ENCODE measurements at places on chromosomes 1 and 21.

- no peak for DNase-seq
Observed at GRCh38 chr1:152220166-152221163, 3.5 kb downstream of the HRNR start.

DNA sequence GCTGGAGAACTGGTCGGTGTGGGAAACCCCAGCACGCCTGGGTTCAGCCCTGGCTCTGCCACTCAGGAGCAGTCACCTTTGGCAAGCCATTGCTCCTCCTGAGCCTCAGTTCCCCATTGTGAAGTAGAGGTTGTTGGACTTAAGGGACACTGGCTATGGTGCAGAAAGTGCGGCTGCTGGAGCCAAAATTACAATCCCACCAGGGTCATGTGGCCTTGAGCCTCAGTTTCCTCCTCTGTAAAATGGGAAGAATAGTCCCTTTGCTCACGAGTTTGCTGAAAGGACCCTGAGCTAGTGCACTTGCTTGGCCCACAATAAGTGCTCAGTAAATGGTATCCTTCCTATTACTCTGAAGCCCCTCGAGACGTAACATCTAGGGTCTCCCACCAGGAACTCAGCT is 14.6 kb upstream of the TAS1R2 start:
- DNase-seq, result no peak

- DNase-seq, result no peak
Observed at GRCh38 chr1:113191579-113192076, 118.6 kb downstream of the LRIG2 start.

DNA sequence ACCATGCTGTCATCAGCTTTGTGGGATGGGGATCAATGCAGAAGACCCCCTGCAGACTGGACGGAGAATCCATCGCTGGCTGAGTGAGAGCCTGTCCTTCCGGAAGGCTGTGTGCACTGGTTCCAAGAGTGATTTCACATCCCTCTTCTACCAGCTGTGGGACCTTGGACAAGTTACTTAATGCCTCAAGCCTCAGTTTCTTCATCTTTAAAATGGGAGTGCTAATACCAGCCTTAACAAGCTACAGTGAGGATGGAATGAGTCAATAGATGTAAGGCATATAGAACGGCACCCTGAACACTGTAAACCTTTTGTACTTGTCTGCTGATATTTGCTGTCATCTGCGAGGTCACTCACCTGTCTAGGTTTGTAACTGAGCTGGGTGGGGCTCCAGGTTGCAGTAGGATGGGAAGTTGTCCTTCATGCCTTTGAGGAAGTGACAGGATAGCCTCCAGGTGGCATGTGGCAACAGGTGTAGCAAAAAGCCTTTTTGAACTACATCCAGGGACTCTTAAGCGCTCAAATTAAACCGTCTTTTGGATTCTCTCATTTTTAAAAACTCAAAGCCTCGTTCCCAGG is 27.5 kb downstream of the TMEM51 start:
- DNase-seq, result no peak

DNA sequence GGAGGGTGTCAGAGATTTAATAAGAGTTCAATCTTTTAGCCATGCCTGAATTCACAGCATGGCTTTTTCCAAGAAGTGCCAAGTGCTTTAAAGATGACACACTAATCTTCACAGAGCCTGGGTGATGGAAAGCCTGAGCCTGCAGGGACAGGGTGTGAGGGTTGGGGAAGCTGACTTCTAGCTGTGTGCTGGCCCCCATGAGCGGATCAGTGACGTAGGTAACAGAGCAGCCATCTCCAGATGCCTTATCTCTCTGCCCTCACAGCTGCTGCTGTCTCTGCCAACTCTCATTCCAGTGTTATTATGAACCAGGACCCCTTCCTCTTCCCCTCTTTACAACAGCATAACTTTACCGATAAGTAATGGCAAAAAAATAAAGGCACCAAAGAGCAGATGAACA is 30.6 kb downstream of the FAM78B start:
- no peak for DNase-seq

GRCh38 chr1:83113652-83114051 is 885.3 kb downstream of the TTLL7 start:
- DNase-seq, result peak; percentile 5

- no peak for DNase-seq
Observed at GRCh38 chr1:65179148-65179547, 31.1 kb downstream of the AK4 start.

GRCh38 chr21:34819357-34819999 is 150.7 kb downstream of the CLIC6 start:
- DNase-seq, result no peak

GRCh38 chr1:111742938-111743549 is 3.8 kb upstream of the INKA2 start:
- DNase-seq, result peak; percentile 80

DNA sequence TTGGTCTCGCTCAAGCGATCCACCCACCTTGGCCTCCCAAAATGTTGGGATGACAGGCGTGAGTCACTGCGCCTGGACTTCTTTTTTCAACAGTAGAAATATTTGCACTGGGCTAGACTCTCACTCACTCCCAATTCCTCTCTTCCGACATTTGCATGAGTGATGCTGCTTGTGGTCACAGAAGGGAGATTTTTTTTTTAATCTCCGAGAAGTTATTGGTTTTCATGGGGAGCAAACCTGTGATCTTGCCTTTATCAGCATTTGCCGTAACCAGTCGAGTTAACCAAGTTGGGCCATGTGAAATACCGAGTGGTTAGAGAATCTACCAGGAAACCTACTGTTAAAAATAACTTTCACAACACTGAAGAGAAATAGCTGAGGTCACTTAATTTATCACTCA is 21.1 kb downstream of the ERG start:
- DNase-seq, result peak; percentile 23

DNA sequence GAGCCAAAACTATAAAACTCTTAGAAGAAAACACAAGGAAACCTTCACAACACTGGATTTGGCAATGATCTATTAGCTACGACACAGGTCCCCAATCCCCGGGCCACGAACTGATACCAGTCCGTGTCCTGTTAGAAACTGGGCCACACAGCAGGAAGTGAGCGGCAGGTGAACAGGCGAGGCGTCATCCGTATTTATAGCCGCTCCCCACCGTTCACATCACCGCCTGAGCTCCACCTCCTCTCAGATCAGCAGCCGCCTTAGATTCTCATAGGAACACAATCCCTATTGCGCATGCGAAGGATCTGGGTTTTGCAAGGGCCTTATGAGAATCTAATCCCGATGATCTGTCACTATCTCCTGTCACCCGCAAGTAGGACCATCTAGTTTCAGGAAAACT is 11.9 kb downstream of the TFB2M start:
- no peak for DNase-seq

GRCh38 chr21:45991606-45992300 is 10.2 kb downstream of the COL6A1 start:
- peak; percentile 11 for DNase-seq

DNA sequence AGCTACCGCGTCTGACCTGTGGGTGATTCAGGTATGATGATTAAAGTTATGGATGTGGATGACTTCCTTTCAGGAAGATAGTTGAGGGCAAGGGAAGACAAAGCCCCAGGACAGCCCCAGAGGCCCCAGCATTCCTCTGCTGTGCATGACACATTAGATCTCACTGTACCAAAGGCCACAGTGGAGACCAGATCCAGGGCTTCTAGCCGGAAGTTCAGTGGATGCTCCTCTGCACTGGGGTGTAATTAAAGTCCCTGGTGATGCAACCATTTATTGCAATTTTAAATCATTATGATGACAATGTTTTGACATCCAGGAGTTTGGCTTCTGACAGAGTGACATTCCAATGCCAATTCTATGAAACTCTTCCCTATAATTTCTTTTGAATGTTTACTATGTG is 5.0 kb downstream of the C4BPA start:
- DNase-seq, result no peak

GRCh38 chr1:147292012-147292411 is 49.5 kb downstream of the CHD1L start:
- DNase-seq, result peak; percentile 84

DNA sequence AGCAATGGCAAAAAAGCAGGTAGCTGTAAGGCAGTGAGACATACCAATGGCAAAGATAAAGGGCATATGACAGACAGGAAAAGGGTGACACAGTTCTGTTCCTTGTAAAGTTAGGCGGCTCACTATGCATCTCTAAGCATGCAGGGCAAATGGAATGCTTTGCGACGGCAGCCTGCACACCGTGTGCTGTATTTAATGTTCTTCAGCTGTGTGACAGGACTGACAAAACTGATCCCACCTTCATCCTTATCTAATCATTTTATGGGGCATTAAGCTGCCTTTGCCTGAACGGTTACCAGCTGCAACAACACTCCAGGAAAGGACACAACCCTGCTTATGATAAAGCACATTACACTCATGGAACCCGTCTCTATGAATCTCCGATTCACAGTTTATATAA is 80.5 kb upstream of the VAV3 start:
- DNase-seq, result no peak

GRCh38 chr1:203597331-203598090 is 29.1 kb upstream of the ATP2B4 start:
- DNase-seq, result no peak

- DNase-seq, result no peak
Observed at GRCh38 chr1:165551469-165551868, 7.7 kb downstream of the LRRC52 start.

- DNase-seq, result no peak
Observed at GRCh38 chr1:85275701-85276214, 674 bp downstream of the BCL10 start.

DNA sequence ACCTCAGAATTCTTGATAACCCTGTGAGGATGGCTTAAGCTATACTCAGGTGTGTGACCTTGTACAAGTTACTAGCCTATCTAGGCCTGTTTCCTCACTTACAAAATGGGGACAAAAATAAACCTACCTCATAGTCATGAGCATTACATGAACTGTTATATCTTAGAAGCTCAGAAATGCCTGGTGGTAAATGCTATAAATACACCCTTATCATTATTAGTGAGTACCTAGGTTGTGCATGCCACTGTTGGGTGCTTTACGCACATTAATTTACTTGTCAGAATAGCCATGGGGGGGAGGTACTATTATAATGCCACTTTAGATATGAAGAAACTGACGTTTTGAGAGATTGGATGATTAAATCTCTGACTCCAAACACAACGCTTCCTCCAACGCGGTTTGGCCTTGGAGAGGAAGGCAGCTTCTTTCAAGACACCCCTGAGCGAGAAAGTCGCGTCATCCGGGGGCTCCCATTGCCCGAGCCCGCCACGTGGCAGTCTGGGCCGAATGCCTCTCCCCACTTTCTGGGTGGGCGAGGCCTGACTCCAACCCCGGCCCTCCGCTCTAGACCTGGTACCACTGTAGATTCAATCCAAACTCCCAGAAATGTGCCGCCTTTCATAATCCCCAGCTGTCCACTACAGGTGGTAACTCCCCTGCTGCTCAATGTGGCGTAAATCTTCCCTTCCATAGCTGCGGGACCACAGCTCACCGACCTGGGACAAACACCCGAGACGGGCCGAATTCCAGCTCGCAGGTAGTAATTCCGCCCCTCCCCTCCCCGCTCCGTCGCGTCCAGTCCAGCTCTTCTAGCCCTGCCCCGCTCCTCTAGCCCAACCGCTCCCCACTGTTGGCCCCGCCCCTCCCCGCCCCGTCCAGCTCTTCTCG is 771 bp upstream of the RAD54L start:
- DNase-seq, result peak; percentile 66

DNA sequence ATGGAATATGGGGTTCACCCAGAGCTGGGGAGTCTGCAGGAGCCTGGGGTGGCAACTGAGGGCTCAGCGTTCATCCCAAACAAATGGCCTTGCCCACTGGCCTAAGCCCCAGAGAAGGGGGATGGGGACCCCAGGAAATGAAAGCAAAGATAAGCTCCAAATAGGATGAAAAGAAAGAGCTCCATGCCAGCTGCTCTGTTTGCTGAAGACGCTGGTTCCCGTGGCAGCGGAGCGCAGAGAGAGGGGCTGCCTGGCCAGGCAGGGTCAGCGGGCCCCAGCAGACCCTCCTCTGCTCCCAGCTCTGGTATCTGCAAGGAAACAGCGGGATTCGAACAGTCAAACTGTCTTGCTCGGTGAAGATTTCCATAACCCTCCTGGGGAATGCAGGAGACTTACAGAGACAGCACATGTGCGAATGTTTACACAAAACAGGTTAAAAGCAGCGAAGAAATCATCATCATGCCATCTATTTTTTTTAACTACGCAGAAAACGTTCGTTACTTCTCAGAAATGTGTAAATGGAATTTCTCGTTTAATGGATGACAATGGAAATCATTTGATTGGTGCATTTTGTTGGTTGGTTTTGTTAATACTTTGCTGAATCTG is 94.4 kb downstream of the PDE9A start:
- DNase-seq, result no peak

- DNase-seq, result no peak
Observed at GRCh38 chr1:12370333-12370975, 140.6 kb downstream of the VPS13D start.

Data from fibroblast of skin of scalp (primary cell).